ENCODE measurements at places on chromosomes 12 and 14.

DNA sequence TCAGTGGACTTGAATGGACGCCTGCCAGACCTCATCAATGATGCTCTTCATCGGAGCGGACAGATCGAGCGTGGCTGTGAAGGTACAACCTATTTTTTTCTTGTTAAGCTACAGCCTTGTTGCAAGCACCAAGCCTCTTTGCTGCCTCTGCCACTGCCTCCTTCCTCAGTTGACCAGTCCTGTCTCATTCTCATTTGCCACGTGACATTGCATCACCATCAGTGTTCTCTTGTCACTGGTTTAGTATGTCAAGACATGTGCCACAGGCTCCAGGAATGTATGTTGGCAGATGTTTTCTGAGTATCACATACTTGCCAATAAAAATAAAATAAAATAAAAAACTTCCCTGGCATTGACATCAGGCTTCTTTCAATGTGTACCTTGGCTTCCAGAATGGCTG, 798.1 kb downstream of the NRXN3 start:
- no peak for DNase-seq

DNA sequence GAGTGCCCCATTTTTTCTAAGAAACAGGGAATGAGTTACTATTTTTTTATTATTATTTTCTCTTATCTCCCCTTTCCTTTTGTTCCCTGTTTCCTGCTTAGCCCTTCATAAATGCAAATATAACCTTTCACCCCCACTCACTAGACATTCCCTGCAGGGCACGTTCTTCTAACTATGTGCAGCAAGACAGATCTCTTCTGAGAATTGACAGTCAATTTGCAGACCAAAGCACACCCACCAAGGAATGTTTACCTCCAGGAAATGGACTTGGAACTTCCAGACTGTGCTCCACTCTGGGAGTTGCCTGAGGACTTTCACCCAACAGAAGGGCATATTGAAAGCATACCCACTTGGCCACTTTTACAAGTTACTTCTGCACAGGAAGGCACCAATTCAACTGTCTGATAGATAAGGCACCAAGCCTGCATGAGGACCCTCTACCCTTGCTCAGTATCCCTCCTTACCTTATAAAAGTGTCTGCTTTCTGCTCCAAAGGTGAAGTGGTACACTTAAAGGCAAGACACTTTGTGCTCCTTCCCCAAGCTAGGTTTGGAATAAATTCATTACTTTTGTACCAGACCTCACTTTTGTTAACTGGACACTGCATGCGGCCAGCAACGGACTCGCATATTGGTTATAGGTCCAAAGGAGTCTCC, 6.5 kb downstream of the TAS2R19 start:
- DNase-seq = no peak

DNA sequence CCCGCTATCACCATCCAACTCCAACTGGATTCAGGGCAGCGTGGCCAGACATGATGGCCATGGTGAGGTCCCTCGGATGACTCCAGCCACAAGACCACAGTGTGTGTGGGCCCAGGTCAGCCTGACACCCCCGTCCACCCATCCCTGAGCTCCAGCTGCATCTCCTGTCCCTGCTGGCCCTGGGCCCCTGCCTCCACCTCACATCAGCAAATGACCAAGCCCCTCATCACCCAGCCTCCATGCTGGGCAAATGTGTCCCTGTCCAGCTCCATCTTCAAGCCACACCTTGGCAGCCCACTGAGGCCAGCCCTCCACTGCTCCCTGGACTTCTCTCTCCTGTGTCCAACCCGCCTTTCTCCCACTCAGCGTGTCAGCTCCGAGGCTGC, 3.2 kb downstream of the GPR132 start:
- DNase-seq = no peak

GRCh38 chr12:56151672-56152131, 685 bp upstream of the MYL6B start:
- peak; percentile 24 for DNase-seq

DNA sequence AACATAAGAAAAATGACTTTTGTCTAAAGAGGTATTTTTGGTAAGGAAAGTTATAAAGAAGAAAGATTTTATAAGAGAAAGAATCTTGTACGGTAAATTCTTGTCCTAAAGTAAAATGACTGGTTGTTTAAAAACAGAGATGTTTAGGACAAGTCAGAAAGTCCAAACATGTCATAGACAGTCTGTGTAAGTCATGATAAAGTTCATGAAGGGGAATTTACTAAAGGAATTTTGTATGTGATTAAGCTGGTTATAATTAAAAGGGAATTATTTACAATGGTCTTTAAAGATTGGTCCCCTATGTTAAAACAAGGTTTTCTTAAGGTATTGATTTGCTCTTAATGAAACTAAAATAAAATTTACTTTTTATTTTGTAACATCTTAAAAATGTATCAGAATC, 269.4 kb upstream of the CCDC196 start:
- peak; percentile 17 for DNase-seq

GRCh38 chr12:132153501-132154340, 9.5 kb downstream of the NOC4L start:
- DNase-seq = peak; percentile 68

DNA sequence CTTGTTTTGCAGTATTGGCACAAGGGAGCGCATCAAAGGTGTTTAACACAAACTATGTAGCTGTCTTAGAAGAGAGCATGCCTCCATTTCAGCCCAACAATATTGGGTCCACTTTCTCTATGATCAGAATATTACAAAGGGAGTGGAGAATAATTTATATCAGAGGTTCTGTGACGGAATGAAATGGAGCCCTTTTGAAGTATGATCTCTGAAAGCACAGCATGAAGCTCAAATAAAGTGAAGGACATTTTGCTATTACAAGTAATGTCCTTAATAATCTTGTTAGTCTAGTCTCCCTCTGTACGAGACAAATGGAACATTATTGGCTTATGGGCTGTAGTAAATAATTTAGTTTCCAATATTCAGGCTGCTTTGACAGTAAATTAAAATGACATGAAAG, 302.7 kb downstream of the NPAS3 start:
- DNase-seq = no peak
